ENCODE measurements at places on chromosomes 4 and X.

- no peak for DNase-seq
These were observed 1.6 kb downstream of the ZCCHC12 start for GRCh38 chrX:118825227-118825626.

- DNase-seq: no peak
These were observed 93.3 kb upstream of the MAML3 start for GRCh38 chr4:140247237-140247636.

DNA sequence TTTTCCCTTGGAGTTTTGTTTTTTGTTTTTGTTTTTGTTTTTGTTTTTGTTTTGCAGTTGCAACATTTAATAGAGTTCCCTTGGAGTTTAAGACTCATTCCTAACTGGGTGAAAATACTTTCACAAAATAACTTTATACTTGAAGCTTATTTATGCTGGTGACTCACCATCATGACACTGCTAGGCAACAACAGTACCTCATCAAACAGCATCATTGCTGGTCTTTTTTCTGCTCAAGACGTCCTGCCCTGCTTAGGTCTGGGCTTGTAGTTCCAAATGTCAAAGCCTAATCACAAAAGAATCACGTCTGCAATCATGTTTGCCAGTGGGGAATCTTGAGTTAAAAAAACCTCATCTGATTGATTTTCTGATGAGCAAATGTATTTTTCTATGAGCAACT is 105.7 kb upstream of the PRPS2 start:
- DNase-seq: peak; percentile 64

DNA sequence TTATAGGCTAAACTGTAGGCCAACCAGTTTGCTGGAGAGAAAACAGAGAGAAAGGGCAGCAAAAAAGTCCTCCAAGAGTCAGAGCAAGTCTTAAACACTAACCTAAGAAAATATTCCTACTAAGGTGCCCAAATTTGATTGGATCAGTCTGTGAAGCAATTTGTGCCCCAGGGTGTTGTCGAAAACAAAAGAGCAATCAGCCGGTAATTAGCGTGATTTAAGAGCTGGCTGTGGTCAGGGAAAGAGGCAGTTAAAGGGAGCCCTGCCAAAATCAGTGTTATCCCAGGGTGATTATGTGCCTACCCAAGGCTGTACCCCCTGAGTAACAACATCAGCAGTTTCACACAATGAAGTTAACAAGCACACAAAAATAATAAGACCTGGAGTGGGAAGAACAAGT is 6.4 kb upstream of the BRWD3 start:
- no peak for DNase-seq

DNA sequence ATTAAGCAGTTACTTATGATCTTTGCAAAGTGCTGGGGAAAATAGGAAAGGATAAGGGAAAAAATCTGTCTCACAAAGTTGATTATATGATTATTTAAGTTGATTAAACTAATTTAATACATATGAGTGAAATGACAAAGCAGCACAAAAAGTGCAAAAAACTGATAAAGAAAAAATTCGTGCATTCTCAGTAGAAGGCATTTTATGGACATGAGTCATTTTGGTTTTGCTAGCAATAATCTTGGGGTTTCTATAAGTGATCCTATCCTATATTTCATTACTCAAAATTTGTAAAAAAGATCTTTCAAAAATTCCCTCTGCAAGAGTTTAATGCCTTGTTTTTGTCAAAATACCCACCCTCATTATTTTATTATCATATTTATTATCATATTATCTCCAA is 224.2 kb upstream of the ANXA10 start:
- peak; percentile 12 for DNase-seq

DNA sequence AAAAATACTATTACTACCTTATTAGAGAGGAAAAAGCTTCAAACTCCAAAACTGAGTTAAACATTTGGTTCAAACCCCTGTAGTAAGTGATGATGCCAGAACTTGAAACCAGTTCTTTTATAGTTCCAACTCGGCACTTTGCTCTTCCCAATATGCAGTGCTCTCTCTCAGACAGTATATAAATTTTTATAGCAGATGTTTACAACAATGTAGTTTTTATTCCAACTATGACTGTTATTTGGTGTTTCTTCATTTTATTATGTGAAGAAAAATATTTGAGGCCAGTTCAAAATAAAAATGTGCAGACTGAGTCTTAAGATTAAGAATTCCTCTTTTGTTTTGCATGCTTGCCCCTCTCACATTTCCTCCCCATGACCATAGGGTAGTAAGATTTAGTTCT is 2.9 kb upstream of the PPP4R3C start:
- DNase-seq: no peak

DNA sequence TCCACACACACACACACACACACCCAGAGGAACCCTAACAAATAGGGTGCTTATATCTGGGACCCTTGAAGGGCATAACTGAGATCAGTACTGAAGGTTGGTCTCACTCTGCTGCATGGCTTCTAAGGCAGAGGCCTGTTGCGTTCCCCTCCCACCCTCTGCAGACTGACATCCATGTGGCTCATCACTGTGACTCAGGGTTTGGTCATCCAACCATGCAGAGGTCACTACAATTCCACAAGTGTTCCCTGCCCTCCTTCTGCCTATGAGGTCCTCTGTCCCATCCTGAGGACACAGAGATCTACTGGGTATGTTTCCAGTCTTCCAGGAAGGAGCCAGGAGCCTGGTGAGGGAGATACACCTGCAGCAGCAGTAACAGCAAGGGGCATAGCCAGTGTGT is 55.8 kb downstream of the XAGE2 start:
- DNase-seq: peak; percentile 1

GRCh38 chr4:140811429-140811828 is 55.2 kb upstream of the TBC1D9 start:
- DNase-seq: no peak

DNA sequence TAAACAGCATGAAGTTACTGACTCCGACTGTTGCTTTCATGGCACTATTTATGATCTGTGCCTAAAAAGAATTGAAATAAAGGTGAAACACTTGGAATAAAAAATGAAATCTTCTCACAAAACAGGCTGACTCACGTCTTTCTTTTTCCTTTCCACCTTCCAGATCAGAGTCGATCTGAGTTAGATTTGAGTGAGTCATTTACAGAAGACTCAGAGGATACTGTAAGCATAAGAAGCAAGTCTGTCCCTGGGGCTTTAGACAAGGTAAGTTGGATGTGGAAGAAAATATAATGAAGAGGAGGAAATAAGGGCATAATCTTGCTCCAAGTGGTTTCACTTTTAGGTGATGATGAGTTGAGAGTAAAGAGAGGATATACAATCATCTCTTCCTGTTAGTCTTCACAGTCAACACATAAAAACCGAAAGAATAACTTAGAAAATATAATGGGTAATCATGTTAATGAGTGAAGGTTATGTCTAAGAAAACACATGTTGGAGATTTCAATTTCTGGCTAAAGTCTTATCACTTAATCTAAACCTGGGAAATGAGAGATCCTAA is 89.7 kb downstream of the SYTL5 start:
- peak; percentile 71 for DNase-seq

- no peak for DNase-seq
These were observed 72.1 kb downstream of the CPE start for GRCh38 chr4:165450871-165451270.

- no peak for DNase-seq
These were observed 6.6 kb upstream of the CLDN24 start for GRCh38 chr4:183328832-183329231.

DNA sequence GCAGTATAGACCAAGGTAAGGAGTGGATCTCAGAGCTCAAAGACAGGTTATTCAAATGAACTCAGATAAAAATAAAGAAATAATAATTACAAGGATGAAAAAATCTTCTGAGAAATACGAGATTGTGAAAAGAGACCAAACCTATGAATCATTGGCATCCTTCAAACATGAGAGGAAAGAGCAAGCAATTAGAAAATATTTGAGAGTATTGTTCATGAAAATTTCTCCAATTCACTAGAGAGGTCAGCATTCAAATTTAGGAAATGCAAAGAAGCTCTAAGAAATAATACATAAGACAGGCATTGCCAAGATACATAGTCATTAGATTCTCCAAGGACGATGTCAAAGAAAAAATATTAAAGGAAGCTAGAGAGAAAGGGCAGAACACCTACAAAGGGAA is 93.5 kb upstream of the GALNTL6 start:
- DNase-seq: no peak

GRCh38 chr4:168334053-168334452 is 15.5 kb upstream of the DDX60 start:
- no peak for DNase-seq

DNA sequence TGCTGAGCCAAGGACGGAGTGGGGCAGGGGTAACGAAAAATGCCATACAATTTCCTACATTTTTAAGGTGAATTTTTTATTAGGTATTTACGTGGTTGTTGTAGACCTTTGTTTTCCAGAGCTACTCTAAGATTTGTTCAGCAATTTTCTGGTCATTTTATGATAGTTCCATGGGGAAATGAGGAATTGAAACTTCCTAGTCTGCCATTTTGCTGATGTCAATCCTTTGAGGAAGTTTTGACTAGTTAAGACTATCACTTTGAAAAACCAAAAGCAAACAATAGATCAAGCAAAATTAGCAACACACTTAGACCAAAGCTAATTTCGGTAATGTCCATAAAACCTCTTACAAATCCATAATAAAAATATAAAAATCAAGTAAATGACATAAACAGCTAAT is 7.0 kb upstream of the TLR3 start:
- no peak for DNase-seq

- DNase-seq: no peak
These were observed 690 bp upstream of the NEIL3 start for GRCh38 chr4:177308847-177309521.

DNA sequence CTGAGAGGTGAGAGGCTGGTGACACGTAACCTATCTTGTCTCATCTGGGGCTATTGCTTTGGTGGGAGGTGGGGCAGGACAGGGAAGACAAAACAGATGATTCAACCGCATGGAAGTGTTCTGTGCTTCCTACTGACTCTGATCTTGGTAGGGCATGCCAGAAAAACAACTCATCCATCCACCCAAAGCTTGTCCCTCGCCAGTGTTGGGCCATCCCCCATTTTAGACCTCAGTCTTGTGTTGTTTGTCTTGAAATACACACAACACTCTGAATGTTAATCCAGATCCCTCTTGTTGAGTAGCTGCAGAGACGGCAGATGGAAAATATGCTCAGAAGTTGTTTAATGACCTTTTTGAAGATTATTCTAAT is 377 bp downstream of the CHRNA9 start:
- peak; percentile 63 for DNase-seq

GRCh38 chrX:101550751-101551379 is 518 bp downstream of the ARMCX1 start:
- peak; percentile 5 for DNase-seq

- DNase-seq: no peak
These were observed 30.9 kb upstream of the RHOH start for GRCh38 chr4:40165916-40166315.

GRCh38 chr4:158610790-158611189 is 60.9 kb downstream of the C4orf46 start:
- DNase-seq: peak; percentile 82

DNA sequence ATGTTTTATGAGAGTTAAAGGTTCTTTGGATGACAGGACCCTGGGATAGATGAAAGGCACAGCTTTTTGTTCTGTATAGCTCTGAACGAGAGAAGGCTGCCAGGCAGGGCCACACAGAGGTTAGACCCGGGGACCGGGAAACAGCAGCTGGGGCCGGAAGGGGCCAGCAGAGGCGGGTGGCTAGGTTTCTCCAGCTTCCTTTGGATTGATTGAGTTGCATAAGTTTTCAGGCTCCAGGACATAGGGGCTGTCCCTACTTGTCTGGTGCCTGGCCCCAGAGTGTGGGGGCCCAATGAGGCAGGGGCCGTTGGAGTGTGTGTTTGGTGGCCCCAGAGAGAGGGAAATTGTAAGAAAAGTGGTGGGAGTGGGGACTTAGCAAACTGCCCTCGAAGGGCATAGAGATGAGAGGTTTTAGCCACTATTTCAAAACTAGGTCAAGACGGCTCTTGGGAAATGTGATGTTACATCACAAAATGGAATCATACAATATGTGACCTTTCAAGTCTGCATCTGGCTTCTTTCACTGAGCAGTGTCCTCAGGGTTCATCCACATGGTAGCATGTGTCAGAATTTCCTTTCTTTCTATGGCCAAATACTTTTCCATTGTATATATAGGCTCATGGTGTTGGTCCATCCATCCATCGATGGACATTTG is 3.7 kb downstream of the ZFP92 start:
- no peak for DNase-seq

GRCh38 chr4:15765910-15766697 is 12.0 kb upstream of the CD38 start:
- DNase-seq: no peak

GRCh38 chr4:5707778-5708448 is 446 bp downstream of the EVC2 start:
- peak; percentile 33 for DNase-seq

DNA sequence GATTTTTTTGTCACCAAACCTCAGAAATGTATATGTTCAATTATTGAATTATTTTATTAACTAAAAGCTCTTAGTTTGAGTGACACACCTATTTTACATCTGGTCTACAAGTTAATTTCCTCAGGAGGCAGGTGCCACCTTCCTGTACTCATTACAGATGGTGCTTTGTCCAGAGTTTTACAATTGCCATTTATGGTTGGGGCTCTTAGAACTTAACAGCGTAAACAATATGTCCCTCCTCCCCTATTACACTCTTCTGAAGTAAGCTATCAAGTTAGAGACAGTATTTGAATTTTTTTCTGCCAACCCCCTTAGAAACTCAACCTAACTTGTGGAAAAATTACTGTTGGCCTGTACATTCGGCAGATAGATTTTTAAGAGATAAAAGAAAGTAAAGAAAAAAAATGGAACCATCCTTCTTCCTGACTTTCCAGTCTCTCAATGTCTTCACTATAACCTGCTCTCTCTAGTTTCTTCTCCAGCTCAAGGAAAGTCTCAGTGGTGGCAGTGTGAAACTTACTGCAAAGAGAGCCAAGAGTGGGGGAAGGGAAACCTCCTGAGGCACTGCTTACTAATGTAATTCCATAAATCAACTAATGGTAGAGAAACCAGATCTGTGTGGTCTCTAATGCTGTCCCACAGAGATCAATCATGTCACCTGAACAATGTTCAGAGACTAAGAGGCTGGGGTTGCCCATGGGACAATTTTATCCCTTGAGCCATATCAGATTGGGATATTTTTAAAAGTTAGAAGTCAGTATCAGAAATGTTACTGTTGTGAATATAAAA is 7.8 kb downstream of the CXXC4 start:
- no peak for DNase-seq

DNA sequence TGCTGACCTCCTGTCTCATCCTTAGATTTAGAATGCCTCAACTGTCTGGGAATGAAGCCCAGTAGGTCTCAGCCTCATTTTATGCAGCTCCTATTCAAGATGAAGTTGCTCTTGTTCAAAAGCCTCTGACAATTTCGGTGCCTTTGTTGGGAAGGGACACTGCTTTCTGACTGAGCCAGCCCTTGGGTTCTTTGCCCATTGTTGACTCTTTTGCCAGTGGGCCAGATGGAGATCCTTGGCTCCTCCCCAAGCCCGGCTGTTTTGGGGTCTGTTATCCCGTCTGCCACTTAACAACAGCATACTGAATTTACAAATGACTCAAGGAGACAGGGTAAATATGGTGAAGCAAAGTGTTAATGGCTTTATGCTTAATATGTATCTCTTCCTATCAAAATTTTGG is 58.3 kb upstream of the PRKX start:
- no peak for DNase-seq

- no peak for DNase-seq
These were observed 49.3 kb upstream of the SLC7A11 start for GRCh38 chr4:138291431-138291830.
